H9 (cell line): ENCODE measurements at places on chromosomes 5 and 9.

DNA sequence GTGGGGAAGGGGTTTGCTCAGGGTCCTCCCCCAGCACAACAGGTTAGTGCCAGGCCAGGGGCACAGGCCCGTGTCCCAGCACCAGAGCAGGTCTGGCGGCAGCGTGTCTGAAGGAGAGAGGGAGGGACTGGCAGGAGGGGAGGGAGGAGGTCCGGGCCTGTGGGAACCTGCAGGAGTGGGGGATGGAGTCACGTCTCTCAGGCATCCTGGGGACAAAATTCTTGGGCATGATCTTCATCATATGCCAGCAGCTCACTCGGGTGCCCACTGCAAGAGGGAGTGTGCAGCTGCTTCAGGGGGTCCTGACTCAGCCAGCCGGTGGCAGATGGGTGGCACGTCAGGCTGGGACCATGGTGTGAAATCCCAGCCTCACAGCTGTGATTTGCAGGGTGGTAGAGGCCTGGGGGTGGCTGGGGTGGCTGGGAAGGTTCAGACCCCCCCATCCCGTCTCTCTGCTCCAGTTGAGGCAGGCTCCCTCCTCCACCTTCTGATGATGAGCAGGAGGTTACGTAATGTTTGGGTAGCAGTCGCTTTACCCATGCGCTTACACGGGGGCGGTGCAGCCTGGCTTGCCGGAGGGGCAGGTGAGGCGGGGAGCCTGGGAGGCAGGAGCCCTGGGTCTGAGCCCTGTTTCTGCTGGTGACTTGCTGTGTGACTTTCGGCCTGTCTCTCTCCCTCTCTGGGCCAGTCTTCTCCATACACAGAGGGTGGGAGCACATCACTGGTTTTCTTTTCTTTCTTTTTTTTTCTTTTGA lies 40.5 kb downstream of the NCS1 start:
- no peak for DNase-seq

DNA sequence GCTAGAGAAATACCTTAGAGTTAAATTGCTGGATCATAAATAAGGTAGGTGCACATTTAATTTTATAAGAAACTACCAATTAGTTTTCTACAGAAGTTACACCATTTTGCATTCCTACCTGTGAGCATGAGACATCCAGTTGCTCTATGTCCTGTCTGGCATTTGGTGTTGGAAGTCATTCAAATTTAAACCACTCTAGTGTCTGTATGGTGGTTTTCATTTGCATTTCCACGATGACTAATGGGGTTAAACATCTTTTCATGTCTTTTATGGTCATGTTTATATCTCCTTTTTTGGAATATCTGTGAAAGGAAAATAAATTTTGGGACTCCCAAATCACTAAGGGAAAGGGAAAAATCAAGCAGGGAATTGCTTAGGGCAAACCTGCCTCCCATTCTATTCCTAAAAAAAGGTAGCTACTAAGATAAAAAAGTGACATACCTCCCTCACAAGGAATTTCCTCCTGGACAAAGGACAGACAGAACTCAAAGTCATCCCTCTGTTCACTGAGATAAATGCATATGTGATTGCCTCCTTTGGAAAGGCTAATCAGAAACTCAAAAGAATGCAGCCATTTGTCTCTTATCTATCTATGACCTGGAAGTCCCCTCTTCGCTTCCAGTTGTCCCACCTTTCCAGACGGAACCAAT lies 31.6 kb upstream of the ADCY2 start:
- no peak for DNase-seq

GRCh38 chr9:131801810-131802209 lies 61.9 kb upstream of the RAPGEF1 start:
- no peak for DNase-seq

GRCh38 chr5:151123897-151124751 lies 33.5 kb downstream of the ANXA6 start:
- DNase-seq, result no peak

DNA sequence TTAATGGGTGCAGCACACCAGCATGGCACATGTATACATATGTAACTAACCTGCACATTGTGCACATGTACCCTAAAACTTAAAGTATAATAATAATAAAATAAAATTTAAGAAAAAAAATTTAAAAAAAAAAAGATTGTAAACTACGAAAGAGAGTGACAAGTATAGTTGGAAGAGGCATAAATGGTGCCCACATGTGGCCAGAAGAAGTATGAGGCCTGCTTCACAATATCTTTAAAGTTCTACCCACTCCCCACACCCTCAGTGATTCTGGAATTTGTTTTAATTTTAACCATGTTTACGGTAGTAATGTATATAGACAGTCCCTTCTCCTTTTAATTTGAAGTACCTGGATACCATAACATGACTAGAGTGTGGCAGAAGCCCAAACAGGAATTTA lies 172.7 kb downstream of the CHSY3 start:
- no peak for DNase-seq

- DNase-seq, result no peak
Observed at GRCh38 chr9:70261131-70261870, 2.5 kb downstream of the SMC5 start.

GRCh38 chr9:4108754-4109465 lies 191.0 kb downstream of the GLIS3 start:
- DNase-seq, result no peak
